Stimulated activated CD4-positive, alpha-beta T cell treated with anti-CD3 and anti-CD28 coated beads, TNF-alpha, amount 100 ng/mL, for 1 hour (primary cell): ENCODE measurements at places on chromosomes 3 and 15.

DNA sequence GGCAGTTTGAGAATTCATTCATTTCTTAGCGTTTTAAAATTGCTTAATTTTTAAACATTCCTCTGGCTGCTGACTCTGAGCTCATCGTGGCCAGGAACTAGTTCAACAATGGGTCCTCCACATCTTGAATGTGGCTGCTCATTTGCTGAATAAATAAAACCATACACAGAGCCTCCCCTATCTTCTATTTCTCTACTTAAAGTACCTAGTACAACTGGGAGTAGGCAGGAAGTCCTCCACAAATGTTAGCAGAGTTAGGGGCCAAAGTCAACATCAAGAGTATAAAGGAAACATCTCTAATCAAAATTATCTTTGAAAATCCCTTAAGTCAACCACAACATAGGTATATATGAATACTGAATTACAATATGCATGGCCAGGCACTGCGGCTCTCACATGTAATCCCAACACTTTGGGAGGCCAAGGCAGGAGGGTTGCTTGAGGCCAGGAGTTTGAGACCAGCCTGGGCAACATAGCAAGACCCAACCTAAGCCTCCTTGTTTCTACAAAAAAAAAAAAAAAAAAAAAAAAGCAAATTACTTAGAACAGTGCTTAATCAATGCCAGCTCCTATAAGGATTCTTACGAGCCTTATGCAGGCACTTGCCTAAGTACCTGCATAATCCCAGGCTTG, 57.5 kb upstream of the LMOD3 start:
- DNase-seq = no peak

GRCh38 chr15:66053991-66054390, 184.7 kb downstream of the RAB11A start:
- DNase-seq = no peak

DNA sequence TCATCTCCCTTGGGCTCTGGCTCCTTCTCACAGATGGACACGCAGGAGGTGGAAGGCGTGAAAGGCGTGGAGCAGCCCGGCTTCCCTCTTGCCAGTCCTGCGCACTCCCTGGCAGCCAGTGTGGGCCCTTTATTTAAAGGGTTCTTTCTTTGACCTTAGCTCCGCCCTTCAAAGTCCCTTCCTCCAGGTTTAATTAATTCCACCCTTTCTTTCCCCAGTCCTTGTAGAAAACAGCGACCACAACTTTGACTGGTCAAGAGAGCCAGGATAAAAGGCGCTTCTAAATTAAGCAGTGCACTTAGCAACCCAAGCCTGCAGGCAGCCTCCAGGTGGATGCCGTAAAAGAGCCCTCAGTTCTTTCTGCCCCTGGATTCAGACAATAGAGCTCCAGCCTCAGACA, at the start of gene HDC:
Gene HDC (minus strand): TSS at position 107 of the 400 bp plus-strand sequence. CDS start 103 bp downstream, at position 4.
- DNase-seq = no peak

GRCh38 chr15:91572110-91572509, 281.4 kb upstream of the SLCO3A1 start:
- no peak for DNase-seq

GRCh38 chr3:190533511-190534281, 19.8 kb downstream of the IL1RAP start:
- DNase-seq = no peak

DNA sequence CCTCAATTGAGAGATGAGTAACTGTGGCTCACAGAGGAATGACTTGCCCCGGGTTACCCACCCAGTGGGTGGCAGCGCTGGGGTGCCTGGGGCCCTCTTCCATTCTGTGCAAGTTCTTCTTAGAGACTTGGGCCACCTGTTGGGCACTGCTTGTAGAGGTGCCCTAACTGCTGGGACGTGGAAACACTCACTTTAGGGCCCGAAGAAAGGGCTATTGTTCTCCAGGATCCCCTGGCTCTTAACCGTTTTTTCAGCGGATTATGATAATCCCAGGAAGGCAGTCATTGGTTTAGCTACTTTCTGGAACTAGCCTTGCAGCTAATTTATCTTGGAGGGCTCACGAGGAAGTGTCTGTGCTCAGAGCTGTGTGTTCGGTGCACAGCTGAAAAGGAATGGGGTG, 66.0 kb upstream of the GCNT3 start:
- no peak for DNase-seq

GRCh38 chr3:57030721-57031120, 29.7 kb upstream of the SPATA12 start:
- DNase-seq = no peak

GRCh38 chr3:171260466-171260865, 199.7 kb downstream of the TNIK start:
- DNase-seq = no peak

- DNase-seq = no peak
Observed at GRCh38 chr15:66592505-66593218, 26.9 kb upstream of the LCTL start.

DNA sequence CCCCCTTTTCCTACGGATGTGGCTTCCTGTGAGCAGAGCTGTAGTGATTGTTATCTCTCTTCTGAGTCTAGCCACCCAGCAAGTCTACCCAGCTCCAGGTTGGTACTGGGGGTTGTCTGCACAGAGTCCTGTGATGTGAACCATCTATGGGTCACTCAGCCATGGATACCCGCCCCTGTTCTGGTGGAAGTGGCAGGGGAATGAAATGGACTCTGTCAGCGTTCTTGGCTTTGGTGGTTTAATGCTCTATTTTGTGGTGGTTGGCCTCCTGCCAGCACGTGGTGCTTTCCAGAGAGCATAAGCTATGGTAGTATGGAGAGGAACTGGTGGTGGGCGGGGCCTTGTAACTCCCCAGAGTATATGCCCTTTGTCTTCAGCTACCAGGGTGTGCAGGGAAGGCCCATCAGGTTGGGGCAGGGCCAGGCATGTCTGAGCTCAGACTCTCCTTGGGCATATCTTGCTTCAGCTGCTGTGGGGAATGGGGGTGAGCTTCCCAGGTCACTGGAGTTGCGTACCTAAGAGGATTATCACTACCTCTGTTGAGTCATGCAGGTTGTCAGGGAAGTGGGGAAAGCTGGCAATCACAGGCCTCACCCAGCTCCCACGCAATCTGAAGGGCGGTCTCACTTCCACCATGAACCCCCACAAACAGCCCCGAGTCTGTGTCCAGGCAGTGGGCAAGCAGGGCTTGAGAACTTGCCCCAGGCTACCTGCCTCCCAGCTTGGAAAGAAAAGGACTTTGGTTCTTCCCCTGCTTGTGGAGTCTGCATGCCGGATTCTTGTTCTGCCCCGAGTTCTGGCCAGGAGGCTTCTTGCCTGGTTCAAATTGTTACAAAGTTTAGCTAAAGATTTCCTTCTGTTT, 9.0 kb upstream of the ADGRG7 start:
- no peak for DNase-seq

DNA sequence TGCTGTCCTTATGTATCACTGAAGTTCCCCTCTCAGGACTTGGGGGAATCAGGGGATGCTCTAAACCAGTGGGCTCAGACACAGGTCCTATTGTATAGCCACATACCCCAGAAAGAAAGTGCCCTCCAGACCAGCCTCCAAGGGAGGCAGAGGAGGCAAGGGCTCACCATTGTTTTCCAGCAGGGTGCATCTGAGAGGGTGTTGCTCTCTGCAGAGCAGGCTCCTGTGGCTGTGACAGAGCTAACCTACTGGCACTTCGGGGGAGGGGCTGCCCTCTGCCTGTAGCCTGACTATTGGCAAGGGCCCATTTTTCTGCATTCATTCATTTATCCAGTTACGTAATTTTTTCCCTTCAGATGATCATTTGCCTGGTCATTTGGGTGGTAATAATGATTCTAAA, 39.9 kb downstream of the EEFSEC start:
- no peak for DNase-seq

DNA sequence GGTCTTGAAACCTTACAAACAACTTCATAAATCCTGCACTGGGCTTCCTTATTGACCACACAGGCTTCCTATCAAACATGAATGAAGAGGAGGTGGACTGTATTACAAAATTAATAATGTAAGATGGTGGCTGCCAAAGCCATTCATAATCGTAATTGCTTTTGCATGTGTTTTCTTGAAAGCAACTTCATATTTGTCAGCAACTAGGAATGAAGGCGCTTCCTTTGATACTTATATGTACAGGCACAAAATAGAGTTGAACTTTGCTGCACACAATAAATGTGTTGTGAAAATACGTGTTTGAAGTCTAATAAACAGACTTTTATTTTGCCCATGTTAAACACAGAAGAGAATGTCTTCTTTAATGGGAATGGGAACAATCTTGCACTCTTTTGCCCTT, 72.1 kb upstream of the OXTR start:
- DNase-seq = no peak

GRCh38 chr15:88900309-88900981, 5.1 kb upstream of the HAPLN3 start:
- DNase-seq = no peak

GRCh38 chr3:7444886-7445285, 584.0 kb downstream of the GRM7 start:
- no peak for DNase-seq

- DNase-seq = no peak
Observed at GRCh38 chr3:58989163-58989562, 60.7 kb downstream of the CFAP20DC start.

GRCh38 chr3:11118181-11118682, 36.1 kb upstream of the HRH1 start:
- DNase-seq = no peak
